Activated naive CD4-positive, alpha-beta T cell treated with anti-CD3 and anti-CD28 coated beads for 36 hours (primary cell): ENCODE measurements at places on chromosomes 13 and 19. TPM values are rescaled to one million over a fixed set of nuclear protein-coding genes. Genes with fewer than 3 reads are reported as not detected.

The SYNGR4 gene
- 0.52 TPM for total RNA-seq

The COL4A1 gene
- total RNA-seq: not detected

The ZNF66 gene
- total RNA-seq: 4.9 TPM

The FUT2 gene
- not detected for total RNA-seq

The C19orf81 gene
- 1.5 TPM for total RNA-seq

The RAB3A gene
- total RNA-seq: 3.8 TPM

The GAPDHS gene
- total RNA-seq: not detected

The TMPRSS9 gene
- total RNA-seq: not detected

The ZNF112 gene
- total RNA-seq: 0.05 TPM

The KCNN1 gene
- total RNA-seq: 0.21 TPM

The ZNF548 gene
- 11.9 TPM for total RNA-seq

The FNDC3A gene
- 17.1 TPM for total RNA-seq

The NTF4 gene
- not detected for total RNA-seq

The ZNF524 gene
- total RNA-seq: 23.0 TPM

The IL12RB1 gene
- 14.4 TPM for total RNA-seq

The CGB1 gene
- total RNA-seq: not detected

The LPAR6 gene
- total RNA-seq: 6.6 TPM

The APOC4 gene
- not detected for total RNA-seq
